Peyer's patch (tissue), 4 donors: ENCODE measurements at places on chromosomes 12 and 14.
A peak's percentile ranks its signal among the peaks of the same experiment; 100 is the strongest.

- DNase-seq, result no peak
Observed at GRCh38 chr14:68011406-68012028, 191.9 kb downstream of the RAD51B start.

GRCh38 chr12:110033888-110034287 lies 14.4 kb downstream of the C12orf76 start:
- no peak for DNase-seq

- peak; percentile 81 for DNase-seq
Observed at GRCh38 chr12:50110762-50111351, 1.2 kb upstream of the COX14 start.

DNA sequence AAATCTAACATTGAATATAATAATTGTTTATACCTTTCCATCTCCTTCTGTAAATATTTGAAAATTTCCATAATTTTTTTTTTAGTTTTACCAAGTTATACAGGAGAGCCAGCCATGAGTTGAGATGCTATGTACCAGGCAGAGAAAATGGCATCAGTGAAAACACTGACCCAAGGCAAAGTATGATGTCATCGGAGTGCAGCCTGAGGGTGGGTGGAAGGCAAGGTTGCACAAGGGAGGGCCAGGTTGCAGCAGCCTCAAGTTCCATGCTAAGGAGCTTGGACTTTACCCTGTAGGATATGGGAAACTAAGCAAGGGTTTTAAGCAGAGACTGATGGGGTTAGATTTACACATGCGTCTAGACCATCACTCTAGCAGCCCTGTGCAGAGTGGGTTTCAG lies 441.1 kb downstream of the BCAT1 start:
- DNase-seq, result no peak

GRCh38 chr14:86217523-86217922 lies 687.6 kb downstream of the FLRT2 start:
- no peak for DNase-seq

- no peak for DNase-seq
Observed at GRCh38 chr12:12899530-12900380, 8.4 kb downstream of the GPRC5A start.

- no peak for DNase-seq
Observed at GRCh38 chr14:58699681-58700205, 62.0 kb downstream of the DACT1 start.

DNA sequence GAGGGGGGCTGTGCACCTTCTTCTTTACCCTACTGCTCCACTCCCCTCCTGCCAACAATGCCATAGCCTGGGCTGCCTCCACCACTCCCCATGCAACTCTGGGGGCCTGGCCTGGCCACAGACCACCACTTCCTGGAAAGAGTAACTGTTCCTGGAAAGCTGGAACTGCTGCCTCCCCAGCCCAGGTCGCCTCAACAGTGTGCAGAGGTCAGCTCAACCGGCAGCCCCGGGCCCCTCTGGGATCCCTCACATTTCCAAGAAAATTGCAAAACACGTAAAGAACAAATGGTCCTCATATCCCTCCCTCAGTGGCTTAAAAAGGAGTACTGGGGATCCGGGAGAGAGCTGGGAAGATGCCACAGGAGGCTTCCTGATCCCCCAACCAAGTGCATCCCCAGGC lies 22.4 kb upstream of the DIO3 start:
- no peak for DNase-seq

DNA sequence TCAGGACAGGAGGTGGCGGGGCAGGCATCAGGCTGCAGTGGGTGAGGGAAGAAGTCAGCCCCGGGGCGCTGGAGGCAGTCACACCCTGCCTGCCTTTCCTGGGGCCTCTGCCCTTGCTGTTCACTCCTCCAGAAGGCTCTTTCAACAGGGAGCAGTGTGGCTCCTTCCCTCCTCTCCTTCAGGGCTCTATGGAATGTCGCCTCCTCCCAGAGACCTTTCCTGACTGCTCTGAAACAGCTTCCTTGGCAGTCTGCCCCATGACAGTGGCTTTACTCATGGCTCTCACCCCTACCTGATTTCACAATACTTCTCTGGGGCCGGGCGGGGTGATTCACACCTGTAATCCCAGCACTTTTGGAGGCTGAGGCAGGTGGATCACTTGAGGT lies 7.1 kb downstream of the RHOF start:
- peak; percentile 94 for DNase-seq

DNA sequence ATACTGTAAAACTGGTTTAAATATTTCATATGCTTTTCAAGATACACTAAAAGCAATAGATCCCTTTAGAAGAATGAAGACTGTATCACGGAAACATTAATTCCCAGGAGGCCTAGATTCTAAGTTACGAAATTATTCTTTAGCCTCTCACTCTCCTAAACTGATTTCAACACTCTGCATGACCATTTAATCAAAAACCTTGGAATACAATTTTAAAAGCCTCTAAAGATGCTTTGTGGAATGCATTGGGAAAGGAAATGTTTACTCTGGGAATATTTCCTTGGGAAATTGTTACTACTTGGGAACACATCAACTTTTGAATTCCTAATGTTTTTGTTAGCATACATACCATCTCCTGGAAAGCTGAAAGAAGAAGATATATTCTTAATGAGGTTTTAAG lies 255.7 kb upstream of the FAR2 start:
- no peak for DNase-seq

DNA sequence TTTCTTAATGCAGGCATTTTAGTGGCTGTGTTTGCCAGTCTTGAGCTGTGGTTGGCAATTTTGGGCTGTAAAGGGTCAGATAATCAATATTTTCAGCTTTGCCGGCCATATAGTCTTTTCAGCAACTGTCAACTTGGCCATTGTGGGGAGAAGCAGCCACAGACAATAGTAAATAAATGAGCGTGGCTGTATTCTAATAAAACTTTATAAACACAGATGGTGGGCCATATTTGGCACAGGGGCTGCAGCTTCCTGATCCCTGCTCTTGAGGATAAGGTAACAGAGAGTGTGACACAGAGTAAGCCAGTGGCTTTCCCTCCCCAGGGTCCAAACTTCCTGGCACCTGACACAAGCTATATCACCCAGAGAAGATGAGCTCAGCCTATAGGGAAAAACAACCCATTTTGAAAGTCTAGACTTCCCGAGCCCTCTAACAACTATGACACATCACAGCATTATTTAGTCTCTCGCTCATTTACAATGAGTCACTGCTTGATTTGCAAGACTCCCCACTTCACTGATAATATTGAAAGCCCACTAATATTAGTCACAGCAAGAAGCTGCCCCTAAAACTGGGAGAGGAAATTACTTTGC lies 163.1 kb upstream of the TMPO start:
- no peak for DNase-seq

DNA sequence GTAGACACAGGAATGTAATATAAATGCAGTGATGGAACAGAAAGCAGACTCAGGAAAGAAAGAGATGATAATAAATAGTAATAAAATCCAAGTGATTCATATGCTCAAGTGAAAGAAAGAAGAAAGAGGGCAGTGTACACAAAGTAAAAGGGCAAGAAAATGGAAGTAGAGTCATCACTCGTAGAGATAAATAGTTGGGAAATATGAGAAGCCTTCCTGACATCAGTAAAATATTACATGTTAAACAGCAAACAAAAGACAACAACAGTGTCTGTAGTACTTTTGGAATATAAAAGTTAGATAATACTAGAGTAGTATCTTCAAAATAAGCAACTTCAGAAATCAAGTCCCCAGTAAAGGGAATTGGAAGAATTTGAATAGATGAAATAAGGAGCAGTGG lies 412.3 kb downstream of the RAD51B start:
- DNase-seq, result no peak

- DNase-seq, result no peak
Observed at GRCh38 chr12:66491853-66492252, 187.0 kb downstream of the GRIP1 start.

DNA sequence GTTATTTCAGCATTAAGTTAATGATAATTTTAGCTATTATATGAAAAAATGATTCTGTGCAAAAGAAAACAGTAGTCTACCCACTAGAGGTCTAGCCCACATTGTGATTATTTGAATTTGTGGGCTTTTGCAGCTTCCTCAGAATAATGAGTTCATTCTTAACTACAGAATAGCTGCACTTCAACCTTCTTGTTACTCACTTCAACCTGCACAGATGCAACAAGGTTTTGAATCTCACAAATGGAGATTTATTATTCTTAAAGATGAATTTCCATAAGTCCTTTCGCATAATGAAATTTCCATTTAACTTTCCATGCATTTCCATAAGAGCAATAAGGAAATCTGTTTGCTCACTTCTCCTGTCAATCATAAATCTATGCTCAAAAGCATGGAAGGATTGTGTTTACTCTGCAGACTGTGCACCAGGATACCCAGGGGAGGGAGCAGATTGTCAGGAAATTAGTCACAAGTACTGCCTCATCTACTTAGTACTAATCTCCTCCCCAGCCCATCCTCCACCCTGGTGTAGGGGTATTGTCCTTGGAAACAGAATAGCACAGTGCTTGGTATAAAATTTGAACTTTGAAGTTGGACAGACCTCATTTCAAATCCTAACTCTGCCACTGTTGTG lies 24.1 kb downstream of the PTGER2 start:
- DNase-seq, result no peak

- DNase-seq, result no peak
Observed at GRCh38 chr12:46468160-46468559, 95.6 kb upstream of the SLC38A2 start.

DNA sequence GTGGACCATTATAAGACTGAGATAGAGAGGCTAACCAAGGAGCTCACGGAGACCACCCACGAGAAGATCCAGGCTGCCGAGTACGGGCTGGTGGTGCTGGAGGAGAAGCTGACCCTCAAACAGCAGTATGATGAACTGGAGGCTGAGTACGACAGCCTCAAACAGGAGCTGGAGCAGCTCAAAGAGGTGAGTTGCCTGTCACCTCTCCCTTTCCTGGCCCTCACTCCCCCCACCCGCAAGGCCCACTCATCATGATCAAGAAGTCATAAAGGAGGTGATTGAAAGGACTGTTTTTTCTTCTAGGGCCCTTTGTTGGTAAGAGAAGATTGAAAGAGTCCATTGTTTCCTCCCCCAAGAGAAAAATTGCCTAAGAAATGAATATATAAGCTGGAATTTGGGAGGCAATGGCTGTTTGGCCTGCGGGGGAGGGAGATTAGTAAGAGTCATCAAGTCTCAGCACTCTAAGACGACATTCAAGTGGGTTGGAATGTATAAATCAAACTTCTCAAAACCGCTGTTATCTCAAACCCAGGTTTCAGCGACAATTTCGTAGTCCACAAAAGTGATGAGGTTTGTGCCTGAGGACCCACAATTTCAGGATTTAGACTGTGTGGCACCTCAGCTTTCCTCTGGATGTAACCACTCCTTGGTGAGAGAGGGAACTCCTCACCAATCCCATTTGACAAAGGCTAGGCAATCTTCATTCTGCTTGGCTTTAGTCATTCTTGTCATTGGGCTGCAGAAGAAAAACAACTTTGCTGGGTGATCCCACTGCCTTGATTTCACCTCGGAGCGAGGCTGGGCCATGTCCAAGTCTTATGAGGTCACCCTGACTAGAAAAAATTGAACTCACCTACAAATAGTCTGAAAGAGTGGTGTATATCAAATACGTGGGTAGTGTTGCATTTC lies 966 bp downstream of the BICD1 start:
- DNase-seq, result peak; percentile 36

- DNase-seq, result no peak
Observed at GRCh38 chr12:75754698-75755097, 243.3 kb upstream of the KRR1 start.

DNA sequence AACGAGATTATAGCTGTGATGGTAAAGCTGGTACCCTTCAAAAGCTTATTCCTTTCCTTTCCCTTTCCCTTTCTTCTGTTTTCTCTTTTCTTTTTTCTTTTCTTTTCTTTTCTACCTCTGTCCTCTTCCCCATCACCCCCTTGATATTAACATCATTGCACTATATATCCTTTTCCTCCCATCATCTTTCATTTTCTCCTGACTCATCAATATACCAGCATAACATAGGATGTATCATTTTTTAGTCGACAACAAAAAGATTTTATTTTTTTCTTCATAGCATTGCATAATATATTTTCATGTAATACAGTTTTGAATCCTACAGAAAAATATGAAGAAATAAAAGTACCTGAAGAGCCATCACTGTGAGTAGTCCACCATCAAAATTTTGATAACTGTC lies 230.6 kb downstream of the RAD51B start:
- DNase-seq, result no peak

GRCh38 chr14:95597784-95598211 lies 62.9 kb downstream of the GLRX5 start:
- DNase-seq, result no peak
